ENCODE measurements at places on chromosomes 12 and 14. TPM values are rescaled to one million over a fixed set of nuclear protein-coding genes. Genes with fewer than 3 reads are reported as not detected.
A peak's percentile ranks its signal among the peaks of the same experiment; 100 is the strongest.

DNA sequence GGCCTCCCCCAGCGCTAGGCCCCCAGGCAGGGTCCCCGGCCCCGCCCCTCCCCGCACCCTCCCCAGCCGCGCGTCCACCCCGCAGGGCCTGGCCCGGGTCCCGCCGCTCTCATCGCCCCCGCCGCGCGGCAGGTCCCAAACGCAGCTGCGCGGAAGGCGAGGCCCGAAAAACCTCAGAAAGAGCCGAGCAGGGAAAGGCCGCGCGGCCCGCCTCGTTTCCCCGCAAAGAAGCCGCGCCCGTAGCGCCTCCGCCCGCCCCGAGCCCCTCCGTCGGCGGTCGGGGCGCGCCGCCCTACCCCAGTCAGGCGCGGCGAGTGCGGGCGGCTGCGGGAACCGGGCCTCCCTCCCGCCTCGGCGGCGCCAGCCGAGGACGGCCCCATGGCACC is 324 bp downstream of the POLE start:
- DNase-seq = no peak

- no peak for DNase-seq
Measured at GRCh38 chr12:114666746-114667668, 17.0 kb downstream of the TBX3 start.

GRCh38 chr12:53989227-53990113 is 4.5 kb downstream of the HOXC10 start:
- DNase-seq = no peak

GRCh38 chr12:2229661-2230539 is 177.1 kb downstream of the CACNA1C start:
- no peak for DNase-seq

DNA sequence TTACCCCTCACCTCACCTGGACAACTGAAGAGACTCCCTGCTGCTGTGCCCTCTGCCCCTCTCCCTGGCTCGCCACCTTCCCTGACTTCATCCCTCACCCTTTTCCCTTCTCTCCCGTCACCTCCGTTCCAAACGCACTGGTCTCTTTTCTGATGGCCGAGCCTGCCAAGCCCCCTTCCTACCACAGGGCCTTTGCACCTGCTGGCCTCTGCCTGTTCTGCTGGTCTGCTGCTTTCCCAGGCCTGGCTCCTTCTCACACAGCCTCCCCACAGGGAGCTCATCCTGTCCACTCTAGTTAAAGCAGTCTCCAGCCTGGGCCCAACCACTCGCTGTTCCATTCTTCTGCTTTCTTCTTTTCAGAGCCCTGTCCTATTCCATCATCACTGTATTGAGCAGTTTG is 34.6 kb downstream of the RBM19 start:
- DNase-seq = no peak

GRCh38 chr14:74219277-74220205 is 19.7 kb upstream of the VSX2 start:
- DNase-seq = no peak

Gene WSCD2
- polyA plus RNA-seq = 9.1 TPM

DNA sequence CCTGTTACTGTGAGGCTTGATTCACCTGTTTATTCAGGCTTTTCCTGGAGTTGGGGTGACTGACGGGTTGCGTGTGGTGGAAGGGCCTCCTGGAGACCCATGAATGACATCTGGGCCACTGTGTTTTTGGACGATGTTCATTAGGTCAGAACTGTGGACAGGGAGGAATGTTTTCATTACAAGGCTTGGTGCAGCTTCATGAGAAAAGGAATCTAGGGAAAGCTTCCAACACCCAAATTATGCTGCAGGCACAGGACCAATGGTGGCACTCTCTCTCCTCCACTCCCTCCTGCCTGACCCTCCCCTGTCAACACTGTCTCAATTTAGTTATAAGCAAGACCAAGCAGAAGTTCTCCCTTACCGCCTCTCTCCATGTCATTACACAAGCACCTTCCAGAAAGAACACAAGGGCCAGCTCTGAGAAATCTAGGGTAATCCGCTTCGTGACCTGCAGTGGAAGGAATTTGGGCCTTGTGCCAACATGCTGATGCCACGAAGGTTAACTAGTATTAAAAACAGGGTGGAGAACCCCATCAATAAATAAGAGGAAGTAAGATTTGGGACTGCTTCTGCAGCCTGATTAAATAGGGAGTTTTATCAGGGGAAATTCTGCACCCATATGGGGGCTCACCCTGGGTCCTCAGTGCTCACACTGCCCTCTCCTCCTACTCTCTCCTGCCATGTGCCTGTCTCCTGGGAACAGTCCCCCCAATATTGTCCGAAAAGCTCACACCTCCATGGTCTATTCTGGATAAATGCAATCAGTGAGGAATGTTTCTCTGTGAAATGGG is 200.3 kb downstream of the KTN1 start:
- DNase-seq = peak; percentile 38

- no peak for DNase-seq
Measured at GRCh38 chr12:52204095-52204930, 12.5 kb upstream of the KRT80 start.

- DNase-seq = no peak
Measured at GRCh38 chr12:2003676-2004112, 563 bp downstream of the DCP1B start.

DNA sequence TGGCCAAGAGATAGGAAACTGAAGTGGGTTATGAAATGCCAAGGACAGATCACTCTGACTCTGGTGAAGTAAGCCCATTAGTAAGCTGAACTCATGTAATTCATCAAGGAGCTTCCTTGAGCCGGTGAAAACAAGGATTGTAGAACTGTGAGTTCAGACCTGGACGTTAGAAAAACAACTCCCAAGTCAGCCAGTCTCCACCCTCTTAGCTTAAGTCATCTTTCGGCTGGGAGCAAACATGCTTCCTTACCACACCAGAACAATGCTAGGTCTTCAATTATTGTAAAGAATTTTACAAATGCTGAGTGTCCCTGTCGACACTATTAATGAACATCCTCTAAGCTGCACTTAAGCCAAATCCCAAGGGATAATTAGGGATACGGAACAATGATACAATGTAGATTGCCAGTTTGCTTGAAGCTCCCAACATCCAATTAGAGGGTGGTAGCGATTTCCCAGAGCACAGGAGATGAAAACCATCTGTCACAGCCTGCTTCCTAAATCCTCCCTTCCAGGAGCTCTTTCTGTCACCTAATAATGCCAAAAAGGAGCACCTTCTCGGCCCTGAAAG is 45.7 kb upstream of the VASH1 start:
- DNase-seq = no peak

DNA sequence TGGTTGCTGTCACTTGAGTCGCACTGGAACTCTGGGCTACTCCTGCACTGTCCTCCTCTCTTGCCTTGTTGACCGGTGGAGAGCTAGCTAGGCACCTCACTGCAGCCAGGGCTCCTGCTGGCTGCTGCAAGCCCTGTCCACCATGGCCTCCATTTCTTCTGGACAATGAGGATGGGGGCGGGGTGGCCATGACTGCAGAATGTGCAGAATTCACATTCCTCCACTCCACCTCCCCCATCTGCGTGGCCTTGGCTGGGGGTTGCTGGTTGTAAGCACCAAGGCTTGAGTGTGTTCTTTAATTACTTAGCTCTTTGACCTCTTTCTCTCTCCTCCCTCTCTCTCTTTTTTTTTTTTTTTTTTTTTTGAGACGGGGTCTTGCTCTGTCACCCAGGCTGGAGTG is 248.5 kb downstream of the PCNX1 start:
- DNase-seq = no peak

DNA sequence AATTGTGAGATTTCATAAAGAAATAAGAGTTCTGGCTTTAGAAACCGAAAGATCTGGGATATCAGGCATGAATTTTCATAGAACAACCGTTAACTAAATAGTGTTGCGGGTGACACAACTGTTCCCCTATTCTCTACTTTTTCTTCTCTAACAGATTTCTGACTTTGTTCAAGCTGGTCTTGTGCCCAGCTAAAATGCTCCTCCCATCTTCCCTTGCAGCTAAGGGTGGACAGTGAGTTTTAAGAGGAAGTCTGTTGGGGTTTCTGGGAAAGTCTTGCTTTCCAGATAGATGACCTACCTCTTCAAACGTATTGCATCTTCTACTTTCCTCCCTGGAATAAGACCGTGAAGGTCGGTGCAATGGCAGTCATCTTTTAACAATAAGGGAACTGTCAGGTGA is 18.7 kb downstream of the CCDC63 start:
- no peak for DNase-seq

GRCh38 chr14:49692193-49692757 is 645 bp upstream of the KLHDC1 start:
- DNase-seq = no peak

Gene KRT73
- polyA plus RNA-seq = not detected

Gene NTF3
- 4.1 TPM for polyA plus RNA-seq

- peak; percentile 85 for DNase-seq
Measured at GRCh38 chr12:129049917-129050316, 196.6 kb downstream of the GLT1D1 start.

GRCh38 chr12:90207799-90208198 is 499.2 kb upstream of the ATP2B1 start:
- no peak for DNase-seq

Gene DAO
- polyA plus RNA-seq = 0.58 TPM

DNA sequence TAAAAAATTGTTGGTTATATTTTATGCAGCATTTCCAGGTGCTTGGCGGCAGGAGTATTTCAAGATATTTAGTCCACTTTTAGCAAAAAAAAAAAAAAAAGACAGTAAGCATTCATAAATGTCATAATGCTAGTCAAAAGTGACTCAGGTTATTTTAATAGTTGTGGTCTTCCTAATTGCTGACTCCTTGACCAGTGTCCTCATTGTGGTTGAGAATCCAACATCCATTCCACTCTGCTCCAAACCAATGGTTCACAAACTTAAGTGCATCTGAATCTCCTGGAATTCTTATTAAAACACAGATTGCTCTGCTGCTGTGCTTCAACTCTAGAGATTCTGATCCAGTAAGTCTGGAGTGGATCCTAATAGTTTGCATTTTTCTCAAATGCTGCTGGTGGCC is 71.4 kb downstream of the AKAP6 start:
- DNase-seq = no peak

DNA sequence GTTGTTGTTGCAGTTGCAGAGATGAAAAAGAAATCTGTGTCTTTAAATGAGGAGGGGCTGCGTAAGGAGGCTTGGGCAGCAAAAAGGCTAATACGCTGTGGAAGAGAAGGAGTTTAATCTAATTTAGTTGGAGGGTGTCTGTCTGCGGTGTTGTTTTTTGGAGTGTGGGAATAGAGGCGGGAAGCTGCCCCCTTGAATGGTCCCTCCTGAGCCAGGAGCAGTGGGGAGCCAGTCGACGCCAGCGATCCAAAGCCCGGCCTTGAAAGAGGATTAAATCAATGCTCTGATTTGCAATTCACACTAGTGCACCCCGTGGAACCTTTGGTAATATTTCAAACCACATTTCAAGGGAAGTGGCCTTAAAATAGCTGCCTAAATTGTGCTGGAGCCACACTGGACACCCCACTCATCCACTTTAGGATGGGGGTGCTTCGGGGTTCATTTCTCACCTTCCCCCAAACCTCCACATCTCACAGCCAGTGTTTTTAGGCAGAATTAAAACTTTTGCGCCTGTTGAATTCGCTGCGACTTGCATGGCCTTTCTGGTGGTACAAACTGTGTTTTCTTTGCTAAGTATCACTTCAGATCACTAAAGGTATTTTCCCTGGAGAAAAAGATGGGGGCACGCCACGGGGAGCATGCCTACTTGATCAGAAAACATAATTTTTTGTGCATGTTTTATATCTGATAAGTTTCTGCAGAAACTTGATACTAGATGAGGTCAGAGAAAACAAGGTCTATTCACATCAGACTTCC is 4.1 kb upstream of the FZD10 start:
- DNase-seq = no peak

GRCh38 chr12:80140005-80140404 is 40.7 kb downstream of the OTOGL start:
- DNase-seq = no peak

DNA sequence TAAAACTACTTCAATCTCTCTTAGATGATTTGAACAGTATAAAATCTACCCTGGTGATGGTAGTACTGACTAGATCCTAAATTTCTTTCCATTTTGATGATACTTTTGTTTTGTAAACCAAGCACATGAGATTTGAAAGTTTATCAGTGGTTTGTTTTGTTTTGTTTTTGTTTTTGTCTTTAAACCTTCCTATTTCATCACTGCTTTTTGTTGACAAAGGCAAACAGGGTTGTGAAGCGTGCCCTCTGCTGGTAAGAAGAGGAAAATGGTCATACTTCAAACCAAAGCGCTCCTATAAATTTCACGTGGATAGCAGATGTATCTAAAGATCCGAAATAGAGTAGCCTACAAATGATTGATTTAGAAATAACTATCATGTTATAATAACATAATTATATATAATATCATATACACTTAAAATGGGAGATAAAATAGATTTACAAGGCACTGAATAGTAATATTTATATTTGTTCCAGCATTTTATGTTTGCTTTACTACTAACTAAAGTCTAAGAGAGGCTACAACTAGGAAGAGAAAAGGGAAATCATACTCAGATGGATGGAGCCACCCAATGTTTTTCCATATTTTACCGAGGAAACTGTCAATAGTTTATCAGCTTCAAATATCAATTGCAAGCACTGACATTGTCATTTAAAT is 254.0 kb upstream of the USP15 start:
- peak; percentile 34 for DNase-seq

DNA sequence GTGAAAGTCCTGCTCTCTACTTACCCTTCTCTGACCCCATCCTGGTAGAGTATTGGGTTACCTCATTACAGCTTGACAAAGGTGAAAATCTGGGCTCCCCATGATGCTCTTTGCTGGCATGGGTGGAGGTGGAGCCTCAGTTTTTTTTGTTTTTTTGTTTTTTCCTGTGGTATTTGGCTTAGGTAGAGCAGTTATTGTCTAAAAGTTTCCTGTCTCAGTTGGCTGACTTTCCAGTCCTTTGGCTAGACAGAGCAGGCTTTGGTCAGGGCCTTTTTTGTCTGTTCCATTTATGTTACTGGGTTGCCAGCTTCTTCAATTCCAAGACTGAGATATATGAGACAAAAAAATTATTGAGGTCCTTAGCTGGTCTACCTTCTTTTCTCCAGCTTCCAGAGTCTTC is 163.4 kb downstream of the GALC start:
- no peak for DNase-seq

- DNase-seq = no peak
Measured at GRCh38 chr12:20099395-20100183, 268.7 kb upstream of the PDE3A start.

- no peak for DNase-seq
Measured at GRCh38 chr12:92055877-92056276, 89.8 kb downstream of the BTG1 start.

DNA sequence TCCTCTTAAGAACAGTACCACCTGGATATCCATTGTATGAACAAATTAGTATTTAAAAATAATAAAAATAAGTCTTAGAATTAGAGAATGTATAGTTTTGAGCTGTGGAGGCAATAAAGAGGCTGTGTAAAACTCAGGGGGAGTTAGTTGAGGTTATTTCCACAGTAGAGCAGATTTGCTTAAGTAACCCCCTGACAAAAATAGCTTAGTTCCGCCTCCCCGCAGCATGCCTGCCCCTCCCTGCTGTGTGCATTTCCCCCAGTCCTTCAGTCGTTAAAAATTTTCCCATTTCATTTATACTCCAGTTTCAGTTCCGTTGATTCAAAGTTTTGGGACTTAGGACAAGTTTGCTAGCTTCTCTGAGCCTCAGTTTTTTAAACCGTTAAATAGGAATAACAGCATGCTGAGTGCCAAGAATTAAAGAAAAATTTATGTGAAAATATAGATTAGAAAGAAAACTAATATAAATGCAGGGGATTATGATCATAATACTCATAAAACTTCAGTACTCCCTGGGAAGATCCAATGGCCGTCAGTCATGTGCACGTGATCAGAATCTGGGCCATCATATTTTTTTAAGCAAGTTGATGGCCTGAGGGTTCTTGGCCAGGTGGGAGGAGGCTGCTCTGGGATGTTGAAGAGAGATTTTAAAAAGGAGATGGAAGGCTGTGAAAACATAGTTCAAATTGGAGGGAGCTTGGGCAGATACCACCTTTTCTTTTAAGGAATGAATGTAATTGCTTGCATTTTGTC is 14.5 kb upstream of the SLC38A2 start:
- DNase-seq = no peak

Gene OR4E2
- polyA plus RNA-seq = 0.05 TPM

Gene ENDOU
- polyA plus RNA-seq = 0.40 TPM

All from left kidney (tissue), 8 donors.